ENCODE measurements at places on chromosomes 3 and 15.

- DNase-seq, result no peak
Measured at GRCh38 chr3:143671626-143672025, 176.6 kb downstream of the SLC9A9 start.

- no peak for DNase-seq
Measured at GRCh38 chr15:67521783-67522568, 1.0 kb downstream of the C15orf61 start.

GRCh38 chr3:15309662-15310335 lies 22.6 kb downstream of the SH3BP5 start:
- DNase-seq, result no peak

DNA sequence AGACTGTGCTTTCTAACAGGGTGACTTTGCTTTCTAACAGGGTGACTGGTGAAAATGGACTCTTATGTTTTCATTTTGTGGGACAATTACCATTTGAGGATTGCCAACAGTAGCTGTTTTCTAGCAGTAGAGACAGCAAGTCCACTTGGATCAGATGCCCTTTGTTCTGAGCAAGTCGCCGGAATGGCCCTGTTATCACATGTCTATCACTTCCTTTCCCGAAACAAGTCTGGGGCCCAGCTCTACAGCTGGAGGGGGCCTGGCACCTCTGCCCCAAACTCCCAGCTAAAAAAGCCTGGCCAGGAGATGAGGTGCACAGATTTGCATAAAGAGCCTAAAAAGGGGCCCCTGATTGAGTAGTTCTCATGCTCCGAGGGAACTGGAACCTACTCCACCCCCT lies 44.6 kb downstream of the THBS1 start:
- DNase-seq, result no peak

GRCh38 chr3:82208002-82208710 lies 446.7 kb upstream of the GBE1 start:
- no peak for DNase-seq
